HCEC 1CT (cell line): ENCODE measurements at places on chromosomes 13 and 19.

- no peak for DNase-seq
Observed at GRCh38 chr19:5193192-5193591, 147.4 kb downstream of the PTPRS start.

- DNase-seq: no peak
Observed at GRCh38 chr19:7267792-7268704, 26.2 kb downstream of the INSR start.

GRCh38 chr19:2574971-2575630, 99.2 kb downstream of the GADD45B start:
- no peak for DNase-seq

DNA sequence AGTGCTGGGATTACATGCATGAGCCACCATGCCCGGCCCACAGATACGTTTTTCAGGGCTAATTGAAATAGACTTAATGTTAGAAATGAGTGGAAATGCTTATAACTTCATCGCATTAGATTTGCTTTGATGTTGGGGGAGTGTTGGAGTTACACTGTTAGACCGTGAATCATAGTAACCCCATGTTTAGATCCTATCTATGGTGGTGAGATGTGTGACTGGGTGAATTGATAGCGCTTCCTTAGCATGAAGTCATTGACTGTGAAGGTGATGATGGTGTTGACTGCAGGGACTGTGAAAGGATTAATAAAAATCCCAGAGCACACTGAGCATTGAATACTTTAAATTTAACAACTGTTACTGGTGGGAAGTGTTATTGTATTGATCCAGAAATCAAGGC, 1.7 kb downstream of the ZNF264 start:
- no peak for DNase-seq

- no peak for DNase-seq
Observed at GRCh38 chr13:21641629-21642028, 29.2 kb upstream of the FGF9 start.

DNA sequence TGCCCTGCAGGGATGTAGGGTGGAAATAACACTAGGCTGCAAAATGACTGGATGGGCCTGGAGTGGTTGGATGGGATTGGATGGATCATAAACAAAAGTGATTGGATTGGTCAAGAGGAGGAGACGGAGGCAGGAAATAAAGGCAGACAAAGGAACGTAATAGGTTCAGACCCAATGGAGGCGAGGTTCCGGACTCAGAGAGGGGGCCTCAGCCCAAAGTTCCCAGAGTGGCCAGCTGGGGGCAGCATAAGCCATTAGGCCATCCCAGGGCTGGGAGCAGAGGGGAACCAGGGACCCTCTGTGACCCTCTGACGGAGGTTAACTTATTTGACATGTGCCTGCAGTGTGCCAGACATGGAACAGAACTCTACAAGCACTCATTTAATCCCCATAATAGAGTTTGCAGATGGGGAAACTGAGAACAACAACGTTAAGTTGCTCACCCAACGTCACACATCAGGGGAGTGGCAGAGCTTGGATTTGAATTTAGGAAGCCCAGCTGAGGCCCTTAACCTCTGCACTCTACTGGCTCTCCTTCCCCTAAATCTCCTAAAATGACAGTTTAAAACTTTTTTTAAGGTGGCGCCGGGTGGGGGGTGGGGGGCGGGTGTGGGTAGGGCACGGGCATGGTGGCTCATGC, 15.3 kb upstream of the MAP1S start:
- peak; percentile 41 for DNase-seq

GRCh38 chr13:41006978-41007743, 12.0 kb downstream of the ELF1 start:
- DNase-seq: no peak

DNA sequence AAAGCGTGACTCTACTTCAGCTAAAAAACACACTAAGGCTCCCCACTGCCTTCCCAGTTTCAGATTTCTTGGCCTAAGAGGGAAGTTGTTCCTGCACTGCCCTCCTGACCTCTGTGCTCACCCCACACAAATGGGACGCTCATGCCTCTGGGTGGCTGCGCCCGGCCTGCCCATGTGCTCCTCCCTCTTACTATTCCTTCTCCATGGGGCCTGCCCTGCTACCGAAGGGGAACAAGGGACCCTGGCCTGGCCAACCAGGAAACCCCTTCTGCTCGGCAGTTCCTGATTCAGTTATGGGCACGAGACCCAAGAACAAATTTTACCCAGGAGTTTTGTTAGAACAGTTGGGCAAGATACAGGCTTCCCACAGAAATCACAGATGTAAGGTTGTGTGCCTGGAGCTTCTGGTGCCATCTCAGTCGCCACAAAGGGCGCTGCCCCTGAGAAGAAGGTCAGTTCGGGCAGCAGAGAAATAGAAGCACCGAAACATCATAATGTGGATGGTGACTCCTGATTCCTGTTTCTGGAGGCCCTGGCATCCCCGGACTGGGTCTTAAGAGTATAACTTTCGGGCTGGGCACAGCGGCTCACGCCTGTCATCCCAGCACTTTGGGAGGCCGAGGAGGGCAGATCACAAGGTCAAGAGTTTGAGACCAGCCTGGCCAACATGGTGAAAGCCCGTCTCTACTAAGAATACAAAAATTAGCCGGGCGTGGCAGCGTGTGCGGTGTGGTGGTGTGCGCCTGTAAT, 5.4 kb upstream of the PLPP2 start:
- DNase-seq: no peak

GRCh38 chr13:24997367-24997967, 98.5 kb upstream of the PABPC3 start:
- DNase-seq: peak; percentile 17

- no peak for DNase-seq
Observed at GRCh38 chr19:5628919-5629481, 6.1 kb downstream of the SAFB start.

GRCh38 chr19:36915992-36916830, at the start of the genes ZNF568 and ZNF829:
Gene ZNF568, plus strand, starts transcription at chr19:36916332. Its CDS starts 6,439 bp downstream, at chr19:36922771.
Gene ZNF829, minus strand, starts transcription at chr19:36916291. Its CDS starts 1,124 bp downstream, at chr19:36915167.
- DNase-seq: peak; percentile 85

DNA sequence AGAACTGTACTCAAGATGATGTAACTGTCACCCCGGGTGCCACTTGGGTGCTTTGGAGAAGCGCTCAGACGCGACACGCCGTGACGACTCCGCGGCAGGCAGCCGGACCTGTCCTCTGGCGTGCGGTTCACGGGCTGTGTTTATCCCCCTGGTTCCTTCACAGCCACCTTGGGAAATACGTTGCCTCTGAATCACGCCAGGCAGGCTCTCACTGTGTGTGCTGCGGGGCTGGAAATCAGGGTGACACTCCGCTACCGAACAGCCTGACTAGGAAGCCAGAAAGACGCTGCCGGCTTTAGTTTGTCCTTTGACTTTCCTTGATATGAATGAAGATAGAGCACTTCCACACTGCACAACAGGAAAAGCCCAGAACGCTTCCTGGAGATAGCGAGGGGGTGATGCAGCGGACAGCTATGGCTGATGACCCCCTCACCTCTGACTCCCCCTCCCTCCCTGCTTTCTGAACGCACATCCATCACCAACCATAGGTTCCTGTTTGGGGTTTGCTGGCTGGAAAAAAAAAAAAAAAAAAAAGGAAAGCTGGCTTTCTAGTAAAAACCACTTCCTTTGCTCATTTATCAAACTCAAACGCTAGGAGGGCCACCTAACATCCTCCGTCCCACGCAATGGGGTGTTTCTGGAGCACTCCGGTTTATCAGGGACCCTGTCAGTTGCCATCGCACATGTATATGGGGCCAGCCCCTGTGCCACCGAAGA, 3.7 kb upstream of the GP6 start:
- DNase-seq: no peak

GRCh38 chr13:95480131-95480545, 72.4 kb upstream of the CLDN10 start:
- DNase-seq: no peak

DNA sequence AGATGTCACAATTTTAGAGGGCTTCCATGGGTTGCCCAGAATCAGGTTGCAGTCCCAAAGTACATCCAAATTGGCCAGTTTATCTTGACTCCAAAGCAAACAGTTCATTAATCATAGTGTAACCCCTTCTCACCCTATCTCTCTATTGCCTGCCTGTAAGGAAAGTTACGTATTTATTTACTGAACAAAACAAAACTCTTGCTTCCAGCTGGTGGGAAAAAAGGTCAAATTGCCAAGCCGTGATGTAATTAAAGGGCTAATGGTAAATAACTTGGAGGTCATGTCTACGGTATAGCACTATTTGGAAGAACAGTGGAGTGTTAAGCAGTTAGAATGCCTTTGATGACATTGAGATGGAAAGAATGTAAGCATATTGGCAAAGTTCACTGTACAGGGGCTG, 214.0 kb downstream of the DLEU7 start:
- DNase-seq: no peak

DNA sequence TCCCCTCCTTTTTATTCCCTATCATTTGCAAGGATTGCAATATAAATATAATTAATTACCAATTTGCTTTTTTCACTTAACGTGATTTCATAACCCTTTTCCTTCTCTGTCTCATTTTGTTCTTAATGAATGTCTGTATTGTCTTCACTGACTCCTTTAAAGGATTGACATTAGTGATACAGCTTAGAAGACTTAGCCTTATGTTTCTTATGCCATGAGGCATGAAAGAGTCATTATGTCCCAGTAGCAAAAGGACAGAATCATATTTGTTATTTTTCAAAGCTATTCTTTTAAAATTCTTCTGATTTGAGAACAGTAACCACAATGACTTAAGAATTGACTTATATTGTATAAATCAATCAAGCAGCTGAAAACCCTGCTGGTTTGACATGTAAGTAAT, 26.2 kb downstream of the SLC10A2 start:
- no peak for DNase-seq

DNA sequence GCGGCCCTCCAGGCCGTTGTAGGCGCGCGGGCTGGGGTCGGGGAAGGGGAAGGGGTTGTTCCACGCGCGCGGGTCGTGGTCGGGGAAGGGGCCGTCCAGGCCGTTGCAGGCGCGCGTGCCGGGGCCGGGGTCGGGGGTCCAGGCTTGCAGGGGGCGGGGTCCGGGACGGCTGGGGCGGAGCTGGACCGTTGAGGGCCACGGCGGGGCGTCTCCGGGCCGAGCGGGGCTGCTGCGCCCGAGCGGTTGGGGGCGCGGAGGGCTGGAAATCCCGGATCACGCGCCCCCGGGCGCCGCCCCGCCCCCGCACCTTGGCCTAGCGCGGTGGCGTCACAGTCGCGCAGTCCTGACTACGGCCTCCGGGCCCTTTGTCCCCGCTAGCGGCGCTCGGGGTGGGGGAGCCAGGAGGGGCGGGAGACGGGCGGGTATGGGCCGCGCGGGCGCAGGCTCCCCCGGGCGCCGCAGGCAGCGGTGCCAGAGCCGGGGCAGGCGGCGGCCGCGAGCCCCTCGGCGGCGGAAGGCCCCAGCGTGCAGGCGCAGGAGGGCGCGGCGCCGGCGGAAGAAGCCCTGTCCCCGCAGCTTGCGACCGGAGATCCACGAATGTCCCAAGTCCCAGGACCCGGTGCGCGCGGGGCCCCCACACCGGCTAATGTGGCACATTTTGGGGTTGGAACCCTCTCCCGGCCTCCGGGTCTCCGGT, 665 bp downstream of the GPX4 start:
- DNase-seq: peak; percentile 56

DNA sequence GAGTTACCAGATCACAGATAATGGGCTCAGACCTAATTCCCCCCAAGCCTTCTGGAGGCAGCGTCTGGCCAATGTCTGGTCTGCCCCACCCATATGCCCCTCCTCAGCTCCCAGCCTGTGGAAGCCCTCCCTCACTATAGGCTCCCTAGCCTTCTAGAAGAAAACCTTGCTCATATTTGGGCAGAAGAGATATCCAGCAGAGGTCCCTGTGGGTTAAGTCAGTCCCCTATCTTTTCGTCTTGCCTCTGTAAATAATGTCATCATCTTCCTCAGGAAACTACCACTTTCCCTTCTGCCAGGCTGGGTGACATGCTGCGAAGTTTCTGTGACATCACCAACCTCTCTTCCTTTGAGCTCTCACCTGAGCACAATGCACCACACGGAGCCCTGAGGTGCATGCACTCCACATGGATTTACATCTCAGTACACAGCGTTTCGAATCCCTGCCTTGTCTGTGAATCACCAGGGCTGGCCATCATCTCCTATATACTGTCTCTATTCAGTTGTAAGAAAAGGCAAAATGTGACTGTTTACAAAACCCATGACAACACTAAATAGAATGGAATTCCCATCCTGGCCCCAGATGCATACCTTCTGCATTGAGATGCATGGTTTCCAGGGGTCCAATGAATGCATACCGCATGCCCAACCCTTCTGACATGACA, 112.8 kb downstream of the CRYL1 start:
- peak; percentile 59 for DNase-seq

DNA sequence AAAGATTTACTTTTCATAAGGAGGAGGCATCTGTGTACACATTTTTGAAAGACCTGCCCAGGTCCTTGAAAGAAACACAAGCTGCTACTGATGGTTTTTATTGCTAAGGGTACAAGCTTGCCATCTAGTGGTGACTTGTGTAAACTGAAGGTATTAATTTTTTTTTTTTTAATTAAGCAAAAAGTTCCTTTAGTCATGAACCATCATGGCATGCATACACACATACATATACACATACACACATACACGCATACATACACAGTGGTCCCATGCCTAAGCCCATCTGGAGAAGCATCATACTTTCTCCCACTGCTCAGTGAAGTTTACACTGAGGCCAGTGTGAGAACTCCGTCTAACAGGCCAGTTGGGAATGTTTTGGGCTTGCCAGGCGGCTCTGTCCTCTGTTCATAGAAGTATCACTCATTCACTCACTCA, 312.5 kb downstream of the DCLK1 start:
- peak; percentile 2 for DNase-seq

GRCh38 chr19:49676136-49676783, 811 bp upstream of the PRMT1 start:
- DNase-seq: peak; percentile 89

- DNase-seq: no peak
Observed at GRCh38 chr13:114070098-114070799, 62.2 kb downstream of the RASA3 start.

DNA sequence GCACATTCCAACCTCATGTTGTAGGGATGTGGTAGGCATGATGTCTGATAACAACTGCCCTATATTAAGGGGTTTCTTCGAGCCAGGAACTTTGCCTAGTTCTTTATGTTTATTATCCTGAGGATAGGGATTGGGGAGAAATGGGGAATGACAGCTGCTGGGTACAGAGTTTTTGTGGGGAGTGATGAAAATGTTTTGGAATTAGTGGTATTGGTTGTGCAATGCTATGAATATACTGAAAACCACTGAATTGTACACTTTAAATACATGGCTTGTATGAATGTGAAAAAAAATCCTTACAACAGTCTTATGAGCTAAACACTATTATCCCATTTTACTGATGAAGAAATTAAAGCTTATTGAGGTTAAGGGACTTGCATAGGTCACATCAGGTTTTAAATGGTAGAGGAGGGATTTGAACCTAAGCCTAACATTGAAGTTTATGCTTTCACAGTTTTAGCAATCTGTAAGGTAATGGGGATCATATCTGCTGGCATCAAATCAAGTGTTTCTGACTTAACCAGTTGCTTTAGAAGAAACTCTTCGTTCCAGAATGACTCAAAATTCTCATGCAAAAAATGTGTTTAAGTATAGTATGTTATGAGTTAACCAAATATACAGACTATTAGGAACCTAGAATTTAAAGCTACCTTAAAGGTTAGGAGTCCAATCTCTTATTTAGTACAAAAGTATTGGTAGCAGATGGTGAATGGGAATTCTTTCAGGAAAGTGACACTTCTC, 61.4 kb downstream of the ERCC5 start:
- peak; percentile 19 for DNase-seq
